Keratinocyte (primary cell): ENCODE measurements at places on chromosomes 5 and 9. TPM values are rescaled to one million over a fixed set of nuclear protein-coding genes. Genes with fewer than 3 reads are reported as not detected.

Gene BHMT2
- not detected in 3 replicates for polyA plus RNA-seq

Gene PCDHGB7
- polyA plus RNA-seq = 0.66 to 1.1 TPM (median 0.69 TPM) in 3 replicates

Gene CDO1
- polyA plus RNA-seq = not detected in 3 replicates

Gene SLC45A2
- 0.04 to 0.05 TPM in 2 of 3 replicates, not detected in the other for polyA plus RNA-seq

Gene WNT8A
- polyA plus RNA-seq = not detected in 3 replicates

Gene ZNF454
- 0.07 to 0.15 TPM (median 0.08 TPM) in 3 replicates for polyA plus RNA-seq

Gene GRM6
- polyA plus RNA-seq = not detected in 3 replicates

Gene IFNA13
- polyA plus RNA-seq = not detected in 3 replicates

Gene HSD17B4
- 121 to 154 TPM (median 149 TPM) in 3 replicates for polyA plus RNA-seq

Gene FAXDC2
- 4.6 to 11.0 TPM (median 7.1 TPM) in 3 replicates for polyA plus RNA-seq

Gene C9orf153
- 0.05 to 0.09 TPM in 2 of 3 replicates, not detected in the other for polyA plus RNA-seq

Gene GDNF
- polyA plus RNA-seq = 0.95 to 3.3 TPM (median 2.4 TPM) in 3 replicates

Gene GCNT1
- polyA plus RNA-seq = 6.4 to 9.4 TPM (median 7.5 TPM) in 3 replicates

Gene PCDHGC5
- polyA plus RNA-seq = 0.77 to 1.6 TPM (median 1.5 TPM) in 3 replicates

Gene HACD4
- polyA plus RNA-seq = 7.3 to 10.4 TPM (median 9.4 TPM) in 3 replicates

Gene UGT3A1
- not detected in 3 replicates for polyA plus RNA-seq

Gene ST8SIA4
- 0.13 to 0.43 TPM (median 0.27 TPM) in 3 replicates for polyA plus RNA-seq

Gene NOXA1
- 0.07 to 0.33 TPM (median 0.09 TPM) in 3 replicates for polyA plus RNA-seq

- no peak for DNase-seq
Observed at GRCh38 chr5:36881807-36882206, 5.2 kb downstream of the NIPBL start.

- no peak for DNase-seq
Observed at GRCh38 chr9:89376741-89377351, 58.5 kb downstream of the SECISBP2 start.

- DNase-seq = no peak
Observed at GRCh38 chr9:69018737-69019136, 4.8 kb upstream of the PRKACG start.

- no peak for DNase-seq
Observed at GRCh38 chr5:150636391-150637244, 3.8 kb upstream of the SYNPO start.

DNA sequence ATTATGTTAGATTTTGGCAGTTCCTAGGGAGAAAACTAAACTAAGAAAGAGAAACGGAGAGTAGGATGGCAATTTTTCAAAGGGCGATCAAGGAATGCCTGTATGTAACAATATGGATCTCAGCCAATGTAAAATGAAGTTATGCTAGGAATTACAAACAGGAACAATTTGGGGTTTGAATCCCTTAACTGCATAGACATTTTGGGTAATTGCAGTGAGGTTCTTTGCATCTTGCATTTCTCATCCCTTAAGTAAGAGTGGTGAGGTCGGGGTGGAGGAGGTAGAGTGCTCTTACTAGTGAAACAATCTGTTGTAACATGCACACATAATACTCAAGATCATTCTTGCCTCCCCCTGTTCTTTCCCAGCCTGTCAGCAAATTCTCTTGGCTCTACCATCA is 137.6 kb downstream of the NPR3 start:
- DNase-seq = no peak

DNA sequence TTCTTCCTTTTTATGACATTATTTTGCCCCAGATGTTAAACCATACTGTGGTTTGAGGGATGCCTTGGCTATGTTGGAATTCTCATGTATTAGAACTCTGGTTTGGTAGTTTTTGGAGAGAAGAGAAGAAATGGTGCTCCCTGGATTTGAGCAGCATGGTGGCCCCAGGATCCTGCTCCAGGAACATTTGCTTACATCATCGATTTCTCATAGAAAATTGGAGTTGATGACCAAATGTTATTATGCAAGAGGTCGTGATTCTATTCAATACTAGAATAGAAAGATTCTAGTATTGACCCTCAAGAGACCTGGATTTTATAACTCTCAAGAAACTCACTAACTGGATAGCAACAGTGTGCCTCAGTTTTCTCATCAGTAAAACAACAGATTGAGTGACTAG is 77.5 kb upstream of the GNAQ start:
- DNase-seq = no peak

GRCh38 chr9:137273611-137274320 is 3.8 kb upstream of the TOR4A start:
- no peak for DNase-seq

GRCh38 chr9:35203528-35203927 is 41.7 kb downstream of the UNC13B start:
- no peak for DNase-seq

- no peak for DNase-seq
Observed at GRCh38 chr5:95818181-95819147, 4.1 kb downstream of the GLRX start.

- DNase-seq = no peak
Observed at GRCh38 chr5:38953426-38954012, 107.7 kb downstream of the OSMR start.

- no peak for DNase-seq
Observed at GRCh38 chr9:88952086-88952615, 39.1 kb upstream of the S1PR3 start.

- DNase-seq = no peak
Observed at GRCh38 chr5:30343707-30344106, 849.8 kb upstream of the CDH6 start.

- DNase-seq = no peak
Observed at GRCh38 chr9:36007316-36007708, 29.4 kb upstream of the RECK start.

DNA sequence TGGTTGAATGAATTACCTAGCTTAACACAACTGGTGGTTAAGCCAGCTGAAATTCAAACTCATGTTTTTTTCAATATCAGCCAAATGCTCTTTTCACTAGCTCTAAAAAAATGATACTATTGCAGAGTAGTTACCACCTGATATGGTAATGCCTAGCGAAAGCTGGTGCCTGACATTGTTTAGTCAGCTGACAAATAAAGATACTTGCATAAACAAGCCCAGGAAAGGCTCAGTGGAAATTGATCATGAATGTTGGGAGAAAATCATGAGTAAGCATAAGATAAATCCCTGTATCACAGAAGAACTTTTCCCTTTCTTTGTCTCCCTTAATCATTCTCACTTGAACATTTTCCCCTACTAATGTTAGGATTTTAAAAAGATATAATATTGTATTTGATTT is 54.6 kb downstream of the FGF10 start:
- DNase-seq = no peak

- DNase-seq = no peak
Observed at GRCh38 chr5:81631124-81631523, 119.8 kb downstream of the SSBP2 start.

- DNase-seq = no peak
Observed at GRCh38 chr5:131112424-131112823, 52.6 kb downstream of the HINT1 start.

GRCh38 chr9:126482361-126483044 is 131.2 kb upstream of the LMX1B start:
- no peak for DNase-seq

DNA sequence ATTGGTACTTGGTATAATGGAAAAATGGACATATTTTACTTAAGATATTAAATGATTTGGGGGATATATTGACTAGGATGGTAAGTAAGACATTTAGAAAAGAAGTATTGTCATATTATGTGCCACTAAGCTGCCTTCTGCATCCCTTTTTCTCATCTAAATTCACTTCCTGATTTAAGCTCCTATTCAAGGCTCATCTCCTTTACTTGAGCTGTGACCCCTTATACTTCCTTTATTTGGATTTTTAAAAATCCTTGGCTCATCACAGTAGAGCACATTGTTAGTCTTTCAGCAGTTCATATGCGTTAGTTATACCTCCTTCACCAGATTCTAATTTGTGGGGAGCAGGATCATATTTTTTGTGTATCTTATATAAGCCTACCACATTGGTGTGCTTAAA is 6.6 kb downstream of the COMMD10 start:
- DNase-seq = no peak

DNA sequence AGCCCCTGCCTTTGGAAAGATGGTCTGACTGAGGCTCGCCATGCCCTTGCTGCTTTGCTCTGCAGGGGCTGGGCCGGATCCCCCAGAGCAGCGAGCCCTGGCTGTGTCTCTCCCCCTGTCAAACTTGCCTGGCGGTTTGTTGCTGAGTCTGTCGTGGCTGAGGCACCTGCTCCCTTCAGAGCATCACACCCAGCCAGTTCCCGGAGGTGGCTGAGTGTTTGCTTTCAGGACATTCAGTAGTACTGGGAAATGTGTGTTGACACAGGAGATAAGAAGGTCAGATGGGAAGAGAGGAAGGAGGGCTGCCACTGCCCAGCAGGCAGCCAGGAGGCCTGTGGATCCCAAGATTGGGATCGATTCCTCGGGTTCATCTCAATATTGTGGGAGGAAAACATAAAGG is 62.9 kb downstream of the GADD45G start:
- no peak for DNase-seq

GRCh38 chr5:56585461-56585860 is 229.9 kb upstream of the MAP3K1 start:
- no peak for DNase-seq

GRCh38 chr5:53501054-53501453 is 20.6 kb downstream of the FST start:
- DNase-seq = no peak

- no peak for DNase-seq
Observed at GRCh38 chr9:116654059-116654355, 33.1 kb upstream of the TRIM32 start.

GRCh38 chr5:9468060-9468388 is 77.9 kb downstream of the SEMA5A start:
- peak; percentile 72 for DNase-seq

GRCh38 chr9:101235105-101235866 is 149.5 kb downstream of the BAAT start:
- DNase-seq = no peak

DNA sequence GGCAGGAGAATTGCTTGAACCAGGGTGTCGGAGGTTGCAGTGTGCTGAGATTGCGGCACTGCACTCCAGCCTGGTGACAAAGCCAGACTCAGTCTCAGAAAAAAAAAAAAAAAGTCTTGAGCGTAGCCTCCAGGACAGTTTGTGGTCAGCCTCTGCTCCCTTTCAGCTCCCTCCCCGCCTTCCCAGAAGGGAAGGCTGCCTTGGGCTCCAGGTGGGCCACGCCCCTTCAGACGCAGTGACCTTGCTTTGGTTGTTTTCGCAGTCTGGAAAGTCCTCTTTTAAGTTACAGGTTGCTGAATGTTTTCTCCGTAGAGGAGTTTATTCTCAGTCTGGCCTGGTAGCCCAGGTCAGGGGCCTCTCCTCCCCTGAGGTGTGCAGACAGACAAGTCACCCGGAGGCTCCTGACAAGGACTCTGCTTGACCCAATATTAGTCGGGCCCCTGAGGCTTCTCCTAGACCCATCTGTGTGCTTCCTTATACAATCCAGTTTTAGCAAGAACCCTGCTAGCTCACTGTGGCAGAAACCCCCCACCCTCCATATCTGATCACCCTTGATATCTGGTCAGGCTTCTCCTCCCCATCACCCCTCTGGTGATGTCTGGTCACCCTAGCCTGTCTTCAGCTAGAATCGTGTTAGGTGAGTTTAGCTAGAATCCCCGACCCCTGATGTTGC is 31.6 kb upstream of the N4BP3 start:
- no peak for DNase-seq

DNA sequence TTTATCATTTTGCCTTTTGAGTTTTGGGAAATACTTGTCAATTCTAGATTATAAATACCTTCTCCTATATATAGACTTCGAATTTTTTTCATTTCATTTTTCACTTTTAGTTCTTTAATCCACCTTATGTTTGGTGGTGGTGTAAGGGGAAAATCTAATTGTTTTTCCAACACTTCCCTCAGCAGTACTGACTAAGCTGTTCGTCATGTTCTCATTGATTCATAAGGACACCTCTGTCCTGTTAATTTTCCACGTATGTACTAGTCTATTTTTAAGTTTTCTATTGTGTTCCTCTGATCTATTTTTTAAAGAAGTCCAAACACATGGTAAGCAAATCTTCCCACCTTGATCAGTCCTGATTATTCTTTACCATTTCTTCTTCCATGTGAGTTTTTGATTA is 254.2 kb downstream of the SYK start:
- DNase-seq = no peak

DNA sequence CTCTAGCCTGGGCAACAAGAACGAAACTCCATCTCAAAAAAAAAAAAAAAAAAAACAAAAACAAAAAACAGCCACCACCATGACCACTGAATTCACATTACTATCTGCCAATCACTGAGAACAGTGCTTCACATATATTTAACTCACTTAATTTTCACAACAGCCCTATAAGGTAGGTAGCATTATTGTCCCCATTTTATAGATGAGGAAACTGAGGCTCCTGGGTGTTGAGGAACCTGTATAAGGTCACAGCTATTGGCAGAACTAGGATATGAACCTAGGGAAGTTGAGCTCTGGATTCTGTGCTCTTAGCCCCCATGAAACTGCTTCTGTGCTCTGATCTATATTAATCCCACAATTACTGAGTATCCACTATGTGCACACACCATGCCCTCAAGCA is 283.7 kb downstream of the CRB2 start:
- no peak for DNase-seq

DNA sequence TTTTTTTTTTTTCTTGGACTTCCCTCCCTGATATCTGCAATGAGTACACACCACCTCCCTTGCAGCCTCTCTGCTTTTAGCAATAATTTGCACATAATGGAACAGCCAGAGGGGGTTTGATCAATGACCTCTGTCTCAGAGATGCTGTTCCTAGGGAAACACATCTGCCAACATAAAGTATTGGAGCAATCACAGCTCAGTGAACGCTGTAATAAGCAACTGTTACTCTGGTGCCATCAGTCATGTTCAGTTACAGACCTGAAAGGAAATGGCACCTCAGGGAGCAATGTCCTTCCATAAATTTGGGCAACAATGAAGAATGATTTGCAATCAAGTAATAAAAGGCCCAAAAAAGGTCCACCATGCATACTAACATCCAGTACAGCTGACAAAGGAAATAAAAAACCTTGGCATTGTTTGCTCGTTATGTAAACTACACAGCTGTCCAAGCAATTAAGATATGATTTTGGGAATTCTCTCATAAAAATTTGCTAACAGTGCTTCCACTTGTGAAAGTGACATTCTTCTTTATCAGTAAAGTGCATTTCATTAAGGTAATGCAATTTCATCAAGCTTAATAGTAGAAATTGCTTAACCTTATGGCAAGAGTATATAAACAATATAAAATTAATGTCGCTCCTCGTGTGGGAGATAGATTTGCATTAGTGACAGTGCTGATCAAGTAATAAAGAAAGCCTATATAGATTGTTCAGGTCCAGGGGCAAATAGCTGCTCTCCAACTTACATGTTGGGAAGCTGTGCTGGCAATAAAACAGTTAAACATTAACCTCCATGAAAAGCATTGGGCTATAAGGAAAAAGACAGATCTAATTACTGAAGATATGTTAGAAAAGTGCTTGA is 167.8 kb downstream of the RASEF start:
- no peak for DNase-seq
